A549 (cell line): ENCODE measurements at places on chromosomes 4 and X.
A peak's percentile ranks its signal among the peaks of the same experiment; 100 is the strongest.

GRCh38 chrX:31212856-31213748, 141.3 kb upstream of the FTHL17 start:
- DNase-seq, result no peak

DNA sequence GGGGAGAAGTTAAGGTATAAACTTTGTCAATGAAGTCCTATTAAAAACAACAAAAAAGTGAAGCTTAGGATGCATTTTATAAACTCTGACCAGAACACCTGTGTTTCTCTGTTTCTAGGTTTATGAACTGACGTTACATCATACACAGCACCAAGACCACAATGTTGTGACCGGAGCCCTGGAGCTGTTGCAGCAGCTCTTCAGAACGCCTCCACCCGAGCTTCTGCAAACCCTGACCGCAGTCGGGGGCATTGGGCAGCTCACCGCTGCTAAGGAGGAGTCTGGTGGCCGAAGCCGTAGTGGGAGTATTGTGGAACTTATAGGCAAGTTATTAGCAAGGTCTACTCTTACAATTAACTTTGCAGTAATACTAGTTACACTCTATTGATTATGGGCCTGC, 46.6 kb downstream of the HTT start:
- no peak for DNase-seq

- peak; percentile 42 for DNase-seq
Measured at GRCh38 chrX:37349221-37350033, at the start of gene PRRG1. PRRG1 (plus strand) TSS chrX:37349364; CDS start chrX:37406250, 56,886 bp downstream.

DNA sequence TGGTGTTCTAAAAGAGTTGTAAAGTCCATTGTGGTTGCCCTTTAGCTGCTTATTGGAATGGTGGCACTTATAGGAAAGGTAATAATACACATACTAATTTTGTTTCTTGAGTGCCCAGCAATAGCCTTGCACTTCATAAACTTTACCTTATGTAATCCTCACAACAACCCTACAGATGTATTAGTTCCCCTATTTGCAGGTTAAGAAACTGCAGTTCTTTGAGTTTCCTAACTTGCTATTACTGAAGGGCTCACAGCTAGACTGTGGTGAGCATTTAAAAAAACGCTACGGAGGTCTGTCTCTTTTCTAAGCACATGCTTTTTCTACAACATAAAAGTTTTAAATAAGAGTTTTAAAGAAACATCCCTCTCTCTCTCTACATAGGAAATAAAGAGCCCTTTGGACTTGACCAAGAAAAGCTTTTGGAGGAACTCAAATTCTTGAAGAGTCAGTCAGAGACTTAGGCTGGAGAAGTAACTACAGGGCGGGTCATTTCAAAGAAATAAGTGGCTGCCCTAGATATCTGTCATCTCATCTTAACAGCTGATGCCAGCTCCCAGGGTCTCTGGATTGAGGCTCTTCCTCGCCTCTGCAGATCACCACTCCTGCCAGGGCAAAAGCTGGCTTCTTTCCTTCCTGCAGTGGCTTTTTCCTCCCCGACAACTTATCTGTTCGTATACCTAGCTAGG, 42.0 kb upstream of the FBXW7 start:
- DNase-seq, result no peak

DNA sequence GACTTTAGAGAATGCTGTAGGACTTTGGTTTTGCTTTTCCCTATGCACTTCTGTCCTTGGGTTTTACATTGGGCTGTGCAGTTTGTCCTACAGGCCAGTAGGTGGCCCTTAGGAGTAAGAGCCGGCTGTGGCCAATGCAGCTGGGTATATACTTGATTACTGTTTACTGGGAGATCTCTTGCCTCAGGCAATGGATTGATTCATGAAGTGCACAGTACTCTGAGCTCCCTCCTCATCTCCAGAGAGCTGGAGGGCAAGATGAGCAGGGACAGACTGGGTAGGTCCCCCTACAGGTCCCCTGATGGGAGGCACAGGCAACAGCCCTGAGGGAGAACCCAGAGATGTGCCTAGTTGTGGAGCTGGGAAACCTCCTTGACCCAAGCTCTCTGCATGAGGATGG, 103.8 kb upstream of the QRFPR start:
- DNase-seq, result peak; percentile 38

- no peak for DNase-seq
Measured at GRCh38 chr4:40256329-40256728, 59.5 kb downstream of the RHOH start.

GRCh38 chrX:7025471-7025870, 122.0 kb upstream of the STS start:
- DNase-seq, result no peak

DNA sequence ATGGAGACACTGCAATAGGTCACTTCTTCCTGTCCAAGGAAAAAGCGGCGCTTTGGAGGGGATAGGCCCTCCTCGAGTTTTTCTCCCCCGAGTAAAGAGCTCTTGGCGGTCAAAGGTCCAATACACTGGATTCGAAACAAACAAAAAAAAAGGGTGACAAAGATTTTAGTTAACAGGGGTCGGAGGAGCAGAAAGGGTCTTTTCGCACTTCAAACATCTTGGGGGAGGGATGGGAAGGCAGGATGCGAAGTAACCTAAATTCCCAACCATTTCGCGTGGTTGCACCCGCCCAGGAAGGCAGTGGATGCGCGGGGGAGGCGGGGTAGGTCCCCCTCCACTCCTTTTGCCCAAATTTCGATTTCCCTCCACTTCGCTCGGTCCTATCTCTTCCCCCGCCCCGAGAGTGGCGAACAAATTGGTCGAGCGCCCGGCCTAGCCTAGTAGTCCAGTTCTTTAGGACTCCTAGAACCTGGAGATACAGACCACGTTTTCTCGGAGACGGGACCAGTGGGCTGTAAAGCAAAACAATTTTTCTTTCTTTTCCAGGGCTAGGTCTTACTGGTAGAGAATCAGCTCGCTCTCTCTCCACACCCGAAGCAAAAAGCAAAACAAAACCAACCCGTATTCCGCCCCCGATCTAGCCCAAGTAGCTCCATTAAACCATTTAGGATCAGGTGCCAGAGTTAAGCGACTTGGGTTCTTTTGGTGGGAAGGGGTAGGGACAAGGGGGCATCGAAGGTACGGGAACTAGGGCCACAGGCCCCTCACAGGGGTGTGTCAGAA, 2.0 kb upstream of the STAG2 start:
- peak; percentile 26 for DNase-seq

GRCh38 chr4:74100531-74100930, 1.5 kb upstream of the CXCL2 start:
- no peak for DNase-seq

GRCh38 chr4:103994059-103994458, 274.3 kb upstream of the TACR3 start:
- no peak for DNase-seq

- DNase-seq, result no peak
Measured at GRCh38 chr4:80207172-80207583, 9.9 kb downstream of the PRDM8 start.

DNA sequence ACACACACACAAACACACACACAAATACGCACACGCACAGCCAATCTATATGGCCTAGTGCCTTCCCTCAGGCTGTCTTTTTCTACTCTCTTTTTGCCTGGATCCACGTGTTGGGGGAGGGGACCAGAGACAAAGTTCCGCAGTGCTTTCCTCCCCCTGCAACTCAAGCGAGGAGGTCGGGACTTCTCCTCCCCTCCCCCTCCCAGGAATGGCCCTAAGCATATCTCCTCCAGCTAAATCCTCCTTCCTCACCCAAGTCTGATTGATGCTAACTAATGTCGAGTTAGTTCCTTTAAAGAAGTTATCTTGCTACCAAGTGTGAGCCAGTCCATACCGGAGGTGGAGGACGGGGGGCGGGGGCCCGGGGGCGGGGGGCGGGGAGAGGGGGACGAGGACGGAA, 141.2 kb upstream of the ZIC3 start:
- DNase-seq, result no peak

DNA sequence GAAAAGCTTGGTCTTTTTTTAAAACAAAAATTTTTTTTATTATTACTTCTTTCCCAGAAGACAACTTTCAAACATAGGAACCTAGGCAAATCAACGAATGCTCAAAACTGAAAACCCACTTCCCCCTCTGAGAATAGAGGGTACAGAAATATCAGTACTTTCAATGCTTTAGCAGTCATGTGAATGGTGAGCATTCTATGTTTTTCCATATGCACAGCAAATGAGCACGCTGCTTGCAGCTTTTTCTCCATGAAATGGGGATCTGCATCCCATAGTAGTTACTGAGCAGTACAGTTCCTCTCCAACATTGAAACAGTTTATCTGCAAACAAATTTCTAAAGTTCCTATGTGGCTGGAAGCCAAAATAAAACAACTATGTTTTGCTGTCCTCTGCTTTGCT, 108.4 kb upstream of the BMP2K start:
- no peak for DNase-seq

- no peak for DNase-seq
Measured at GRCh38 chr4:4986841-4987240, 32.4 kb downstream of the CYTL1 start.

GRCh38 chr4:53192496-53192895, 173.4 kb downstream of the SCFD2 start:
- DNase-seq, result no peak

DNA sequence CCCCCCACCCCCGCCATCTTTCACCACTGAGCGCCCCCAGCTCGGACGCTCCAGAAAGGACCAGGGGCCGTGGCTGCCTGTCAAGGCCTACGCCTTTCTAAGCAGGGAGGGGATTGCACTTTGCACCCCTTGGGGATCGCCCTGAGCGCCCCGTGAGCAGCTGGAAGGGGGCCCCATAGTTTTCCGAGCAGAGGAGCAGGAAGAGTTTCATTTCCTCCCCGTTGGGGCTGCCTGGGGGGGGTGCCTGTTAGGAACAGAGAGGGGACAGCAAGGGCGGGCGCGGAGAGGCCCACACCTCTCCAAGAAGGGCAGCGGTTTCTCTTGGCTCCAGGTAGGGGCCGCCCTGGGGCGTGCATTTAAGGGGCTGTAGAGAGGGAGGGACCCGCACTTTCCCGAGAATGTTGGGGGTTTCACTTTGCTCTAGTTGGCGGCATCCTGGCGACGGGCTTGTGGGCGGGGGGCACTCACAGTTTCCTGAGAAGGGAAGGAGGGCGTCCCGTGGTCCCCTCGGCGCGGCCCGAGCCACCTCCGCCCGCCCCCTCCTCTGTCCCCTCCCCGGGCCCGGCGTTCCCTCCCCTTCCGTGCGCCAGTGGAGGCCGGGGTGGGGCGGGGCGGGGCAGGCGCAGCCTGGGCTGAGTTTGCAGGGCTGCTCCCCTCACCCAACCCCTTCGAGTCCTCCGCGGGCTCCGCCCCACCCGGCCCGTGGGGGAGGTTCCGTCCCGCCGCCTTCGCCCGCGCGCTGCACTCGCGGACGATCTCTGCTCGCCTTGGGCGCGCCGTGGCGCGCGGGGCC, 82.3 kb upstream of the CD99 start:
- DNase-seq, result peak; percentile 89

DNA sequence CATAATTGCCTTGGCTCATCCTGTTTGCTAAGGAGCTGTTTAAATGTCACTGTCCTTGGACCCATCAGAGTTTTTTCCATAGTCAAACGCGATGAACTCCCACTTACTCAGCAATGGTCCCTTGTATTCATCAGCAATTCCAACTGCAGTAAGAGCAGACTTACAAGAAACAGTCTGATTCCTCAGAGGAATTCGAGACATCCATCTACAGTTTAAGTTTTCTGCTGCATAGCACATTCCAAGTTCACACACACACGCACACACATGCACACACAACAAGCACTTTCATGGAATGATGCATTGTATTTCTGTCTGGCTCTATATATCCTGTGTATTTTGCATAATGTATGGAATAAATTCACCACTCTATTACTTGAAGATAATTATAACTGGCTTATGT, 32.7 kb upstream of the TMEM150C start:
- DNase-seq, result no peak

- DNase-seq, result no peak
Measured at GRCh38 chrX:36401774-36402173, 482.2 kb downstream of the CFAP47 start.

DNA sequence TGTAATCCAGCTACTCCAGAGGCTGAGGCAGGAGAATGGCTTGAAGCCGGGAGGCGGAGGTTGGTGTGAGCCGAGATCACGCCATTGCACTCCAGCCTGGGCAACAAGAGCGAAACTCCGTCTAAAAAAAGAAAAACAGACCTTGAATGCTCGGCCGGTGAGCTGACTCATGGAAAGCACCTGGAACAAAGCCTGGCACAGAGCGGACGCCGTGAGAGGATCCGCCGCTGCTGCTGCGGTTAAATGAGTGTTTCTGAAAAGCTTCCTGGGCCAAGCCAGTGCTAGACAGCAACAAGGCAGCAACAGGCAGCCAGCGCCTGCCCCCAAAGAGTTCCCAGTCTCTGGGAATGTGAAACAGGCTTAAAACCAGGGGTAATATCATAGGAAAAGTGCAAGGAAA, 186.4 kb downstream of the AFAP1 start:
- no peak for DNase-seq

GRCh38 chr4:98977557-98977956, 18.0 kb upstream of the METAP1 start:
- DNase-seq, result no peak

- no peak for DNase-seq
Measured at GRCh38 chrX:31508338-31508737, 436.5 kb upstream of the FTHL17 start.

GRCh38 chr4:147683188-147683591, 773 bp downstream of the PRMT9 start:
- DNase-seq, result no peak

DNA sequence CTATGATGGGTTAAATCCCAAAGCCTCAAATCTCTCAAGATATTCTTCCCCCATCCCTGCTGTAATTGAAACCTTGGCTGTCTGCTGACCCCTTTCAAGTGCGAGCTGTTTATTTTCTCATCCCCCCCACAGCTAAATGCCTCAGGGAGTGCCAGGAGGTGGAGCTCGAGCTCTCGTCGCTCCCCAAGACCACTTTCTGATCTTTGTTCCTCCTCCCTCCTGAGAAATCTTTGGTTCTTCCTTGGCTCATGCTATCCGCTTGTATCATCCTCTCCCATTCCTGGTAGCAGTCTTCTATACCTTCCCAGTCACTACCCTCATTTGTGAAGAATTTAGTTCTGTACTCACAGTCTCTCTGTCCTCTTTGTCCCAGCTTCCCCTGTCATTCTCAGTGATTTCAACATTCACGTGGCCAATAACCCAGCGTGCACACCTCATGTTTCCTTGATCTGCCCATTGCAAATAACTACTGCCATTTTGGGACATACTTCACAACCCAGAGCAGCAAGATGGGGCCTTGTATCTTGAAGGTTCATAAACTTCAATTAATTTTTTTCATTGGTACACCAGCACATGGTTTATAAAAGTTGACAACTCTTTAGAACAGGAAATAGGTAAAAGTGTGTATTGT, 9.2 kb upstream of the SLC25A43 start:
- no peak for DNase-seq

DNA sequence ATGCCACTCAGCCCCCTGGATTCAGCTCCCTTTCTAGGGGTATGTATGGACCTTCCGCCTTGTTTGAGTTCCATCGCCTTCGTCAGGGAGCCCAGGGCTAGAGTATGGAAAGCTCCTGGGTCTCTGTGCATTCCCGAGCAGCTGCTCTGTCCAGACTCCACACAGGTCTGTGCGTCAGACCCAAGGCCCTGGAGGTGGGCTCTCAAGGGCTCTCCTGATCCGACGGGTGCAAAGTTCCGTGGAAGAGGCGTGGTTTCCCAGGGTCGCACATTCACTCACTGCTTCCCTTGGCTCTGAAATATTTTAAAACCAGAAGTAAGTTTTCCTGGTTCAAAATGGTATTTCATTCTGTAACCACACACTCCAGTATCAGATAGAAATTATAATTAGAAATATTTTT, 863.2 kb downstream of the TRIML1 start:
- no peak for DNase-seq

- no peak for DNase-seq
Measured at GRCh38 chr4:8061573-8061972, 97.0 kb downstream of the ABLIM2 start.
